Esophagus mucosa (tissue), 1 donor: ENCODE measurements at places on chromosomes 12 and 14. TPM values are rescaled to one million over a fixed set of nuclear protein-coding genes. Genes with fewer than 3 reads are reported as not detected.

Gene SRRM4
- total RNA-seq = not detected

GRCh38 chr14:36857842-36858445 lies 196.3 kb downstream of the PAX9 start:
- ATAC-seq = no peak

Gene KRT86
- total RNA-seq = not detected

Gene TUNAR
- total RNA-seq = not detected

DNA sequence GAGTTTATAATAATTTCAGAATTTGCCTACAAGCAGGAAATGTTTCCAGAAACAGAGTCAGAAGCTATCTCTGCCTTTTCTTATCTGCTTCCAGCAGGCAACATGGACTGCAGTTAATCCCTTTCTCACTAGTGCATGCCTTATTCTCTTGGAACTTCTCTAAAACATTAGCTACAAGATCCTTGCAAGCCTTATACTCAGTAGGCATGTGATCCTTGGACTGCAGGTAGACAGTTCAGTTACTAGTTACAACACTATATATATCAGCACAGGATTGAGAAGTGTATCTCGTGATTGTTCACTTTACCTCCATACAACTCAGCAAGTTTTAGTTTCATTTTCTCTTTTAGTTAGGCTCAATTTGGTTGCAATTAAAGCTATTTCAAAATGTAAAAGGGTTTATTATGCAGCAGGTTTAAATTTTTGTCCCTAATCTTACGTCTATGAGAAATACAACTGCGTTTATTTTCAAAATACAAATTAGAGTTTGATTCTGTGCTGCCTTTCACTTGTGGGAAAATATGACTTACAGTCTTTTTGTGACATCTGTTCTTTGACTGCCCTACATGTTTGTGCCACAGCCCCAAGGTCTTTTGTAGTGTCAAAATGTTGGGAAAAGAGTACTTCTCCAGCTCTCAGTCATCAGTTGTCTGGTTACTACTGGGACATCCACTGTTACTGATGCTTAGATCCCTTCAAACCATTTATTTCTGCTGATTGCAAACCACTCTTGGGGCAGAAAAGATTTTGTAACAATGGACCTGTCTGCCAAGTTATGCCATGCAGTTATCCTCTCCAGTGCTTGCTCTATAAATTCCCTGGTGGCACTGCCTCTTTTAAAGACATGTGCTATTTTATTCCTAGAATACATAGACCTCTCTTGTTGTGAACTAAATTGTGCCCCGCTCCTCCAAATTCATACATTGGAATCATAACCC lies 709.0 kb upstream of the FOXG1 start:
- ATAC-seq = no peak

GRCh38 chr12:20863056-20863455 lies 52.6 kb downstream of the SLCO1B3 start:
- ATAC-seq = no peak

GRCh38 chr14:82070040-82070439 lies 536.4 kb upstream of the SEL1L start:
- no peak for ATAC-seq

Gene OR6C2
- total RNA-seq = 0.12 TPM
